ENCODE measurements at places on chromosomes 13 and 19.

GRCh38 chr13:113052971-113053370 is 52.6 kb upstream of the F7 start:
- no peak for DNase-seq

- DNase-seq, result no peak
Measured at GRCh38 chr13:21826214-21827015, 155.5 kb downstream of the FGF9 start.

- no peak for DNase-seq
Measured at GRCh38 chr19:53664760-53665159, 33.0 kb downstream of the DPRX start.

GRCh38 chr19:11675569-11675968 is 63.2 kb downstream of the ZNF823 start:
- no peak for DNase-seq

DNA sequence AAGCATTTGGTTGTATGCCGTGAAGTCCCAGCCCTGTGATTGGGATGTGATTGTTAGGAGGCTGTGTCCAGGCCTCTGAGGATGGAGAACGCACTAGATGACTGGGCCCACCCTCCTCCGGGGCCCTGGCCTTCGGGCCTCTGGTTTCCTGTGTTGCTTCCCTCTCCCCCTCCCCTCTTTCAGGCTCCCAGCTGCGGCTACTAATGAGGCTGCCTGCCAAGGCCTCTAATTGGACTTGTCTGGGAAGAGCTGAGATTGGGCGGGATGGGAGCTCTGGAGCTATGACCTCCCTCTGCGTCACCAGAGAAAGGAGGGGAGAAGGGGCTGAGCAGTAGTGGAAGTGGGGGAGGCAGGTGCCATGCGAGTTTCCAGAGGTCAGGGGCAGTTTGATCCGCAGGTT is 9.9 kb downstream of the PTH2 start:
- no peak for DNase-seq

GRCh38 chr13:40446365-40446764 is 220.1 kb downstream of the FOXO1 start:
- no peak for DNase-seq

GRCh38 chr19:12750851-12751250 is 740 bp upstream of the BEST2 start:
- no peak for DNase-seq

DNA sequence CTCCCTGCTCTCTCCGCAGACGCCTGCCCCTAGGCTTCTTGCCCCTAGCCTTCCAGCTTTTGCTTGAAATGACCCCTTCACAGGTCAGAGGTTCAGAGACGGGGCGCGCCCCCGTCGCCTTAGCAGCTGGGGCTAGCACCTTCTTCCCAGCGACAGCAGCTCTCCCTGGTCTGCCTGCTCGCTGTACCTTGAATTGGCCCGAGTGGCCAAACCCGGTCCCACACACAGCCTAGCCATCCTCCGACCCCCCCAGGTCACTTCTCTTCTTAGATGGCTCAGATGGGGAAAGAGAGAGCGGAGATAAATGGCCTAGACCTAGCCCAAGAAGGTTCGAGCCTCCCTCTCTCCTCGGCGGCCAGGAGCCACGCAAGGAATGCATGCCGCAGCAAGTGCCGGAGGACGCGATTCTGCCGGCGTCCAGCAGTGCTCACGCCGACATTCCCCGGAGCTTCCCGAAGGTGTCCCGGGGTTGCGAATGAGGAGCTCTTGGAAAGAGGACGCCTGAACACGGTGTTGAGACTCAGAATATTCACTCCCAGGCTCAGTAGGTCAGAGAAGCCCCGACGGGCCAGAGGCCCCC is 1.3 kb downstream of the CDX2 start:
- DNase-seq, result no peak

DNA sequence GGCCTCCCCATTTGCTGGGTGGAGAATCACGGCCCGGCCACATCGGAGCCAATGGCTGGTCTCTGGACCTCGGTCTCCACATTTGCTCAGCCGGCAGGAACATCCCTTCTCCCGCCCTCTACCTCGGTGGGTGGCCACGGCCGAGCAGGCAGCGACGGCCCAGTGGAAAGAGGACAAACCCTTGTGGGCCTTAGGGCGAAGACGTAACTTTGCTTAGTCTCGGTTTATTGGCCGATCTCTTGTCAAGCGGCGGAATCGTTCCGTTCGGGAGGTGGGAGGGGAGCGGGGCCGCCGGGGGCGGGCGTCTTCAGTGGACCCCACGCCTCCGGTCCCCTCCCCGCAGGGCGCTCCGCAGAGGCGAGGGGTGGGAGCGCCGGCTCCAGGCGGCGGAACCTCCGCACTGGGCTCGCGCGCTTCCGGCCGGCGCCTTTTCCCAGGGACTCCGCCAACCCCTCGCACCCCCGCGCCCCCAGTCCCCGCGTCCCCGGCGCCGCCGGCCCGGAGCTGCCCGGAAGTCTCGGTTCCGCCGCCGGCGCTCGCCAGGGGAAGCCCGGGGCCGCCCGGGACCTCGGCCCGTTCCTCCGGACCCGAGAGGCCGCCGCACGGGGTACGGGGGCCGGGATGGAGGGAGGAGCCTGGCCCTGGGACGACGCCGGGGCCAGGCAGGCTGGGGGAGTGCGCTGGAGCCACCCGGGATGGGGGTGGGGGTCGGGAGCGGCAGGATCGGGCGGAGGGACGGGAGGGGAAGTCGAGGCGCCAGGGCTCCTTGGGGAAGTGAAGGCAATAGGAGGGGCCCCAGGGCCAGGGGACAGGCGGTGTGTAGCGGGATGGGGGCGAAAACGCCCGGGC is at the start of gene ZNF580:
ZNF580 (plus strand) TSS at position 426 of the 849 bp plus-strand sequence. CDS start 1,507 bp downstream, outside the sequence.
- peak; percentile 49 for DNase-seq

DNA sequence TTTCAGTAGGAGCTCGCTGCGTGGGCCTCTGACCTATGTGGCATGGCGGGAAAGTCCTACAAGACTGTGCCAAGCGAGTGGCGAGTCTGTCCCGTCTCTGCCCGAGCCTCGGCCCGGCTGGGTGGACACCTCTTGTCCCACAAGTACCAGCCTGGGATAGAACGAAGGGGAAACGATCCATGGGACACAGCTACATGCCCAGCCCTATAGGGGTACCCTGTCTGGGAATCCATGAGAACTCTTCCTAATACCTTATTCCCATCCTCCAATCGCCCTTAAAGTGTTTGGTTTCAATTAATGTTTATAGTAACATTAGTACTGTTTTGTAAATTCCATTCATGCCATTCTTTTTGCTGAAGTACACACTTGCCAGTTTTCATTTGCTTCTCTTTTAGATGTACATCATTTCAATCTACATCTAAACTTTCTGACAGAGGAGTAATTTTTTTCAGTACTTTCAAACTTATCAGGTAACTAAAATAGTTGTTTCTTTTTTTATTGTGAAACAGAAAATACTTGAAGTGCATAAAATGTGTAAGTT is 667 bp upstream of the ZNF790 start:
- no peak for DNase-seq

GRCh38 chr19:6465006-6465405 is 935 bp downstream of the CRB3 start:
- DNase-seq, result no peak

- DNase-seq, result peak; percentile 57
Measured at GRCh38 chr19:18437491-18438330, at the start of gene ISYNA1. ISYNA1 (minus strand) TSS chr19:18438133; CDS start chr19:18437979, 154 bp downstream.

DNA sequence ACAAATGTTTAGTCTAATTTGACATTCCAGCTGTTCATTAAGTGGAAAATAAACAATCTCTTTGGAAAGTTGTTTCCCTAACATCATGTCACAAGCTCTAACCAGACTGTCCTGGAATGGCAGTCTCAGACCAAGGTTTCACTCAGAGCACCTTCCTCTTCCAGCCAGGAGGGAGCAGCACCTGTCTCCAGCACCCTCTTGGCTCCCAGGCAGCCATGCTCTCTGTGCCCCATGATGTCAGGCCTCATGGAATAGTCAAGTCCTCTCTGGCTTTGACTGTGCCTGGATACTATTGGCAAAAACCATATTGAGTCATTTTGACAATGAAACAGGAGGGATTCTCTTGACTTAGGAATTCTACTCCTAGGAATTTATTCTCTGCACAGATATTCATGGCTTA is 171.4 kb downstream of the OXGR1 start:
- no peak for DNase-seq

DNA sequence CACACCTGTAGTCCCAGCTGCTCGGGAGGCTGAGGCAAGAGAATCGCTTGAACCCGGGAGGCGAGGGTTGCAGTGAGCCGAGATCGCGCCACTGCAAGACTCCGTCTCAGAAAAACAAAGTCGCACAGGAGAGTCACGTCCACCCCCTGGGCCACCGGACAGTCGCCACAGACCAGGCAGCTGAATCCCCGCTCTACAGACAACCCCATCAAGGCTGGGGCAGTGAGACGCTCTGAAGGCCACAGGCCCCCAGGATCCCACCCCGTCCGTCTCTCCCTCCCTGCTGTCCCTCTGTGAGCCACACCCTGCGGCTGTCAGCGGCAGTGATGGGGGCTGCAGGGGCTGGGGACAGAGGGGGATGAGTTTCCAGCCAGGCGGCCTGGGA is 15.5 kb upstream of the PTBP1 start:
- no peak for DNase-seq

- no peak for DNase-seq
Measured at GRCh38 chr13:105634059-105634458, 901.4 kb downstream of the EFNB2 start.

GRCh38 chr13:52949742-52950141 is 78.9 kb upstream of the OLFM4 start:
- DNase-seq, result no peak
